ENCODE measurements at places on chromosomes 1 and 21.

- no peak for DNase-seq
Measured at GRCh38 chr1:7395251-7395650, 375.8 kb upstream of the VAMP3 start.

GRCh38 chr1:111561328-111561727, 57.9 kb upstream of the ADORA3 start:
- DNase-seq, result no peak

GRCh38 chr1:179251675-179252074, 22.2 kb upstream of the ABL2 start:
- no peak for DNase-seq

DNA sequence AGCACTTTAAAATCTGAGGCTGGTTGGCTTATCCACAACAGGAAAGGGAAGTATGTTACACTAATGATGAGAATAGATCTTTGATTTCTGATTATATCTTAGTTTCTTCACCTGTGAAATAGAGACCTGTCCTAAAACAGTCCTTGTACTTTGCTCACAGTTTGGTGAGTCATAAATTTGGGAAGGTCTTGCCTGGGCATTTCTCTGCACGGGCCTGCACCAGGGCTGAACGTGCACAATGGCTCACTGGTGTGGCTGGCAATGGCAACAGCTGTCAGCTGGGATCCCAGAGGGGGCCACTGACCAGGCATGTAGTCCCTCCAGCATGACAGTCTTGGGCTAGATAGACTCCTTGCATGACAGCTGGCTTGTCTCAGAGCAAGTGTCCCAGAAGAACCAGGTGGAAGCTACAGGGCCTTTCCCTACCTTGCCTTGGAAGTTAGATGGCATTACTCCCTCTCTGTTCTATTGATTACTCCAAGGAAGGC, 367.4 kb downstream of the DISC1 start:
- no peak for DNase-seq

- DNase-seq, result no peak
Measured at GRCh38 chr1:23930270-23930669, 17.1 kb upstream of the CNR2 start.

DNA sequence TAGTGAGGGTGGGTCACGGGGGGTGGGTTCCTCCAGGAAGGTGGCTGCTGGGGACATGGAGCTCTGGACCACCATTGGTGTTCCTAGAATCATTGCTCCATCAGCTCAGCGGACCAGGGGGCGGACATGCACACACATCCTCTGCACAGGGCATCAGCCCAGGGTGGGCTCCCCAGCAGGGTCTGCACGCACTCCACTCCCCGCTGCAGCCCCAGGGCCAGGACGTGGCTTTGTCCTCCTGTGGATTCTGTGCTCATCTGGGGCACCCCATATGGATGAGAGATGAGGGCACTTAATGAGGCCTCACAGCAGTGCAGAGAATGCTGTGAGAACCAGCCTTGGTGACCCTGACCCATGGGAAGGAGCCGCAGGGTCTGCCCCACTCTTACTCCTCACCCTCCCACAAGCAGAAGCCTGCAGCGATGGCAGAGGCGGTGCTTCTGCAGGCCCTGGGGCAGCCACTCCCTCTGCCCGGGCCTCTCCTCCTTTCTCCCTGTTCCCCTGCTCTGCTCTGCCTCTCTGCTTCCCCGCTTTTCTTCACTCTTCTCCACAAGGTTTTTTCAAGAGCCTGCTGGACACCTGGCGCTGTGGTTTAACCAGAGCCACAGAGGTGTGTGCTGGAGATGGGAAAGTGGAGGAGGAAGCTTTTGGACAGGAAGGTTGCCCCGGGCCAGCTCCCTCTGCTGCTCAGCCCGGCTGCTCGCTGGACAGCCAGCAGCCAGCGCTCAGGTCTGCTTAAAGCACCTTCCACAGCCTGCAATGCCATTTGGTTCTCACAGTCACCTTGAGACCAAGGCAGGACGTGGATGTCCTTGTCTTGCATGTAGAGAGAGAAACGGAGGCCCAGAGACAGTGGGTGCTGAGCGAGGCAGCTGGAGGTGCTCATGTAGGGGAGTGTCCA, 26.3 kb upstream of the PCBP3 start:
- no peak for DNase-seq

DNA sequence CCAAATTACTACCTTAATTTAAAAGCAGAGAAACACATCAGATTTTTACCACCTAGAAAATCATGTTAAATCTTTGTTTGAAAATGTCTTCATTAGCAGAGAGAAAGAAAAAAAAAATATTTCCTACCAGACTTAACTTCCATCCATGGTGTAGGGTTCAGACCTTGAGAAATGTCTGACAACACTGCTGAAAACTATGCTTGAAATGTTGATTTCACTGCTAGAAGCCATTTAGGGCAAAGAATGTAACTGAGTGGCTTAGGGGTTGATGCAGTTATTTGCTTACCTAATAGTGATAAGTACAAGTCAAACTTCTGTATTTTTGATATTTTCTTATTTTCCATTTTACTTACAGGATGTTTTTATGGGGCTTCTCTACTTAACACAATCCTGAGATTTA, 495.6 kb upstream of the NEGR1 start:
- no peak for DNase-seq

GRCh38 chr1:73500154-73500553, 697.8 kb downstream of the LRRIQ3 start:
- DNase-seq, result no peak

DNA sequence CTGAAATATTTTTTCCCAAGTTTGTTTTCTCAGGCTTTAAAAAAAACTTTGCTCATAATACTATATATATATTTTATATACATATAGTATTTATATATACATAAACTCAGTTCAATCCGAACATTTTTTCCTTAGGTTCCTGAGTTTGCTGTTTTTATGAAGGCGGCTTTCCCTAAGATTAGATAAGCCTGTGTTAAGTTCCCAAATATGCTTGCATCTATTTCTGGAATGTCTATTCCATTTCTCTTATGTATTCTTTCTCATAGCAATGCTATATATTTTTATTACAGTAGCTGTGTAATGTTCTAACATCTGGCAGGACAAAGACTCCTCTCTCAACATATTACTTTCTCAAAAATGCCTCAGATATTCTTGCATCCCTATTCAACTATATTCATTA, 45.9 kb downstream of the ADSS2 start:
- no peak for DNase-seq

DNA sequence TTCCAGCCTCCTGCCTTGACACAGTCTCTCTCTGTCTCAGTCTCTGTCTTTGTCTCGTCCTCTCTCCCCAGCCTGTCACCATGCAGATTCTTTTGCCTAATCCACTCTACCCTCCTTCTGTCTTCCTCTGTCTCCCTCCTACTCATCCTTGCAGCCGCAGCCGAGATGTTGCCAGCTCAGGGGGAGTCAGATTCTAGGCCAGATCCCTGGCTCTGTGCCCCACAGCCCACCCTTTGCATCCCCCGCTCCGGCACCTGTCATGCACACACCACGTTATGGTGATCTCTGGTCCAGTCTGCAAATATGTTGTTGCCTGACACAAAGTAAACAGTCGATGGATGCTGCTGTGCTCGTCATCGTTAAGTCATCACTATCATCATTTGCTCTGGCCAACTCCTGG, 35.5 kb upstream of the IGSF21 start:
- no peak for DNase-seq

DNA sequence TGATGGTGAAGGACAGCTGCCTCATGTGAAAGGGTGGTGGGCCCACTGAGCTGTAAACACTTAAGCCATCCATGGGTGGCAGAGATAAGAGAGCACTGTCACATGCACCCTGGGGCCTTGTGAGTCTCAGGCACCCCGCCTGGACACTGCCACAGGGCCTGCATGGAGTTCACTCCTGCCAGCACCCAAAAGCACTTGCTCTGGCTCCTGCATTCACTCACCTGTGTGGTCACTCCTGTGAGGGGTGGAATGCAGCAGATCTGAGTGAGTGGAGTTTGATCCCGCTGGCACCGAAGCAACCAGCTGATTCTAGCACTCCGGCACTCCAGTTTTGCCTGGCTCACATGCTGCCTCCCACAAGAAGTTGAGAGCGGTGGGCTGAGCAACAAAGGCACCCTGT, 1142.1 kb upstream of the PRMT6 start:
- DNase-seq, result no peak

GRCh38 chr1:62823556-62823955, 39.6 kb downstream of the ATG4C start:
- DNase-seq, result no peak

DNA sequence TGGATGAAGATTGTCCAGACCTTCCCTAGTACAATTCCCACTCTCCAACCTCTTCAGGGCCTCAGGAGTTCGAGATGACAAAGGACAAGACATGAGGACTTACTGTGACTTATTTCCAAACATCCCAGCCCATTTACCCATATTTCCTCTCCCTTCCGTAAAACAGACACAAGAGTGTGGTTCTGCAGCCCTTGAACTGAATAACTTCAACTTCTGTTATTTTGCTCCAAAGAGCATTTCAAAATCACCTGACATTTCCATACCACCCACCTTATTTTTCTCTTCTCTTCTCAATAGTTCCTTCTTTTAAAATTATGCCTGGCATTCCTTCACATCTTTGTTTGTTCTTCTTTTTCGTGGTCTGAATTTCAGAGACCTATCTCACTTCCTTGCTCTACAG, 8.7 kb upstream of the OR10K2 start:
- no peak for DNase-seq

DNA sequence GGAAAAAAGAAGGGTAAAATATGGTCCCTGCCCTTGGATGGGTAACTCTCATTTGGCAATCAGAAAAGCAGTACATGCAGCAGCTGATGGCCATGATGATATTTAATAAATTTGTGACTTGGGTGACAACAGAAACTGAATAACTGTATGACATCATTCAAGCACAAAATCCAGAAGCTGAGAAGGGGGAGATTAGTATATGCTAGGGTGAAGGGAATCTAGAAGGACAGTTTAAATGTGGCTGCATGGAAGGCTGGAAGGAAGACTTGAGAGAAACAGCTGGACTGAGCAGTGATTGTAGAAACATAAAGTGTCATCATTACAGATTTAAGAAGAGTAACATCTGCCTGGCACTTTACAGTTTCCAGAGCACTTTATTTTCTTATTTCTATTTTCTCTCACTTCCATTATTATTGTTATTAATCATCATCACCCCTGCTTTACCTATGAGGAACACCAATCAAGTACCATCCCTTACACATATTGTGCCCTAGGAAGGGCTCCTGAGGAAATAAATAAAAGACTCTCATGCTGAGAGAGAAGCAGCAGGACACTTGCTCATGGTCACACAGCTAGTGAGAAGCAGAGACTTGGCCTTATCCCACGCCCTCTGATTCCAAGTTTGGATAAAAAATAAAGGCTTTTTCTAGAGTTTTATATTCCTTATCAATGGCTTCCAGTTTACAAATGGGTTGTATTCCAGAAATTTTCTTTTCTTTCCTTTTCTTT, 207.2 kb downstream of the PBX1 start:
- no peak for DNase-seq

GRCh38 chr21:17660862-17661261, 48.2 kb upstream of the BTG3 start:
- DNase-seq, result no peak
